A549 treated with Mapracorat at 1 μM for 4 hours (cell line): ENCODE measurements at places on chromosomes 2 and 18. TPM values are rescaled to one million over a fixed set of nuclear protein-coding genes. Genes with fewer than 3 reads are reported as not detected.

RAMP1 gene
- not detected in 5 replicates for total RNA-seq

SATB2 gene
- 2.3 to 3.7 TPM (median 2.9 TPM) in 5 replicates for total RNA-seq

SERPINB5 gene
- total RNA-seq: 0.11 to 0.24 TPM (median 0.13 TPM) in 3 of 5 replicates, not detected in the others

DUSP11 gene
- 35.9 to 41.4 TPM (median 39.8 TPM) in 5 replicates for total RNA-seq

LINC00305 gene
- not detected in 5 replicates for total RNA-seq
